ENCODE measurements at places on chromosomes 12 and 14.

- no peak for DNase-seq
These were observed 14.2 kb upstream of the PLXNC1 start for GRCh38 chr12:94133964-94134795.

GRCh38 chr14:90715993-90716392 lies 100.2 kb downstream of the TTC7B start:
- no peak for DNase-seq

DNA sequence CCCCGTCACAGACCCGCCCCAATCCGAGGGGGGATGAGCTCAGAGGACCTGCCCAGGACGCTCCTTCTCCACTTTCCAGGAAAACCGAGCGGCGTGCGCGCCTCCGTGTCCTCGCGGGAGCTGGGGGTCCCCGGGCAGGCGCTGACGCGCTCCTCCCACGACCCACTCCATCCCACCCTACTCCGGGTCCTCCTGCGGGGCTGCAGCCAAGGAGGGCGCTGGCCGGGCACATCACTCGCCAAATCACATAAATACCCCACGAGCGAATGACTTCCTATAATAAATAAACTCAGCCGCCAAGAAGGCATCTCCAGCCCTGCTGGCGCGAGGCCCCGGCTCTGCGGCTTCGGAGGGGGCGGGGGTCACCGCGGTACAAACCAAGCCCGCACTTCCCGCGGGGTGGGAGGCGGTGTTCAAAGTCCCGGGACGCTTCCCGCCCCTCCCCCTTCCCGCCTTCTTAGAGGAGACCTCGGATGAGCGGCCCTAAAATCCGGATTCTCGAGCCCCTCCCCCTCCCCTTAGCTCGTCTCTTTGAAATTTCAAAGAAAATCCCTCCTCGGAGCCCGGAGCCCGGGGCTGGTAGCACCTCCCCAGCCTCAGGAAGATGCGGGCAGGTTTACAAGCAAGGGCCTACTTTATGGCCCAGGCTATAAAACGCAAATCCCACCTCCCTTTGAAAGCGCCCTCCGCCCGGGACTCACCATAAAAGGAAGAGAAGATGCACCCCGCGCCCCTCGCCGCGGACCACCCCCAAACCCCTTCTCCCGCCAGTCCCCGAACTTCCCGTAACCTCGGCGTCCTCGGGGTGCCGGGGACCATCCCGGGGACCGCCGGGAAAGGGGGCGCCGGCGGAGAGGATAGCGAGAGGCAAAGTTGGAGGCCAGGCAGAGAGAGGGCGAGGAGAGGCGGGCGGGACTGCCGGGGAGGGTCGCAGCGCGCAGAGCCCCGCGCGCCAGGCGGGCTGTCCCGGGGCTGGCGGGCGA lies 712 bp upstream of the FZD10 start:
- DNase-seq: no peak

DNA sequence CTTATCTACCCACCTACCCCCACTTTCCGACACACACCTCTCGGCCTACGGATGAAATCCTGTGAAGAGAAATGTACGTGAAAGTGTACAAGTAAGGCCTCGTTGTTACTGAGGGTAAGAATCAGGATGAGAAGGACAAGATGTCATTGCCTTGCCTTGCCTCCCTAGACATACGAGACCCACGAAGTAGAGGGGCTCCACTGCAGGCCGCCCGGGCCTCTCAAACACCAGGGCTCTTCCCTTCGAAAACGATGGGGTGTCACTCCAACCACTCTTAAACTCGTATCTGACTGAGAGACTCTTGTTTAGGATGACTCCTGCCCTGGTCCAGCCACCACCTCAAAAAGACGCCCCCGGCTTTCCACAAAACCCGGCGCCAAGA lies 498 bp downstream of the RACGAP1 start:
- DNase-seq: peak; percentile 49

DNA sequence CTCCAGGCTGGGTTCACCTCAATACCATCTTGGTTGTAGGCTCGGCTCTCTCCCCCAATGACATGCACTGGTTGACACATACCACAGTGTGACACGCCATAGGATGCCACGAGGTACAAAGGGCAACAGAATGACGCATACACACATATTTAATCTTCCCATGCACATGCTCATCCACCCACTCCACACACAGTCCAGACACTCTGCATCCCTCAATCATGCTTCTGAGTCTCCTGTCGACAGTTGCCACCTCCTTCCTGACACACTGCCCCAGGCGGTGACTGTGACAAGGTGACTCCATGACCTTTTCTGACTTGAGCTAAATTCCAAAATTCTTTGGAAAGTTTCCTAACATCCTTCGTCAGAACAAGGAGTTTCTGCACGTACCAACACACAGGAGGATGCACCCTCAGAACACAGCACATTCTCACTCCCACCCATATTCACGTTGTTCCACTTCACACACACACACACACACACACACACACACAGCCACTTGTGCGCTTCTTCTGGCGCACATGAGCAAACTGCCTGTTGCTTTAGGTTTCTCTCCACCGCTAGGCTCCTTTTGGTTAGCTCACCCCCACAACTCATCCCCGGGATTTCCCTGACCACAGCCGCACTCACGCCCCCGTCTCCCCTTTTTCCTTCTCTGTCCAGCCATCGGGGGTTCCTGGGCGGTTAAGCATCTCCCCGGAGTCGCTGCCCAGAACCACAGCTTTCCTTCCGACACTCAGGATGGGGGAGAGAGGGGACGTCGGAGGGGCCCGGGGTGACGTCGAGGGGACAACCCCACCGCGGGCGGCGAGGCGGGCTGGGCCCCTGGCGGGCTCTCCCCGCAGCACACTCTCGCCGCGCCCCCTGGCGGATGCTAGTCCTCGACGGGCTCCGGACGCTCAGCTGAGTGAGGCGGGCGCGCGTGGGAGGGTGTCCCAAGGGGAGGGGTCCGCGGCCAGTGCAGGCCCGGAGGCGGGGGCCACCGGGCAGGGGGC lies 536 bp upstream of the WNT1 start:
- peak; percentile 76 for DNase-seq

DNA sequence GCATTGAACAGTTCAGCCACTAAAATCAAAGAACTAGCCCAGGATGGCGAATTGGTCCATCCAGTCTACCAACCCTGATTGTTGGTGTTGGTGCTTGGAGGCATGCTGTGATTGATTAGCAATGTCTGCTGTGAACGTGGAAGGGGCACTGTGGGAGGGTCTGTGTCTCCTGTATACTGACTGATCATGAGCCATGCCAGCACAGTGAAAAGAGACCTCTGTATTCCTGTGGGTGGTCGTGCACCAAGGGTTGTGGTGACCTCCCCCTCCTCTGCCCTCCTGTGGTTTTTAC lies 63.0 kb upstream of the DLK1 start:
- no peak for DNase-seq

DNA sequence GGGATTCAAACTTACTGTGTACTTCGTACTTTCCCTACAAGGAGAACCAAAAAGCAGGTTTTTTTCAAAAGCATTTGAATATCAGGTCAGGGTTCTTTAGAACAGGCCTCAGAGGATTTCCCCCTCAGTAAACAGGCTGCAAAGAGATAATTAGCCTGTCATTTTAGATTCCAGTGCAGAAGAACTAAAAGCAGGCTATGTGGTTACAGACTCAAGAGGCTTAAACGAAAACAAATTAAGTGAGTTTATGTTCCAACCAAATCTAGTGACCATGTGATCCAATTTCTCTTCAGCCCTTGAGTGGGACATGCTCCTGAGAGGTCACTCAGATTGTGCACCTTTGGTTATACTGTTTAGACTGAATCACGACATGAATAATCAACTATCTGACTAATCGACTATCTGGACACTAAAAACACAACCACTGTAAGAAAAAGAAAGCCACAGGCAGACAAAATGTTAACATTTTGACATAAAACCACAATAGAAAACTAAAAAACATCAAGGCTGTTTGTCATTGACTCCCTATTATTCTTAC lies 4.5 kb downstream of the TMED8 start:
- DNase-seq: no peak

GRCh38 chr12:112854344-112854743 lies 52.4 kb upstream of the OAS1 start:
- DNase-seq: no peak

DNA sequence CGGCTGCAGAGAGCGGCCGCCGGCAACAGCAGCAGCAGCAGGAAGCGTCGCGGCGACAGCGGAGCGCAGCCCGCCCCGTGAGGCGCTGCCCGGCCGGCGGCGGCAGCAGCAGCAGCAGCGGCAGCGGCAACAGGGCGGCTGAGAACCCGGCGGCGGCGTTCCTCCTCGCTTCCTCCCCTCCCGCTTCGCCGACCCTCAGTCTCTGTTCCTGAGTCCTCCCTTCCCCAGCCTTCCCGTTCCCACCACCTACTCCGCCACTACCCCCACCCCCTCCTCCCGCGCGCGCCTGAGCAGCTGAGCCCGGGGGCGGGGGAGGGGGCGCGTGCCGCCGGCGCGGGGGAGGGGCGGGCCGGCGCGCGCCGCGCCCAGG lies 310 bp downstream of the BICDL1 start:
- DNase-seq: no peak

DNA sequence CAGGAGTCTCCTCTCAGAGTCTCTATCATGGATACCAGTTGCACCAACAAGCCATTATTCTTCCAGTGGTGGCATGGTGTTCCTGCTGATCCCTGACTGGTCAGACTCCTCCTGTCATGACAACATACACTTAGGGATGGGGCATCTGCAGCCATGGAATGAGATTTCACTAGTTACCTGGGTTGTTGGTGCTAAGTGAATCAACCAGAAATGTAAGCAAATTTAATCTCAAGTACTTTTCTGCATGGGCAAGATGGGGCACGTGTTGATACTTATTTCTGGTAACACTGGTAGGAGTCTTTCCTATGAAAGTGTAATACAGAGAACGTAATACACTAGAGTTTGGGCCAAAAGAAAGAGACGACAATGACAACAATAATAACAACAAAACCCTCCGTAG lies 211.5 kb upstream of the FOXN3 start:
- no peak for DNase-seq

DNA sequence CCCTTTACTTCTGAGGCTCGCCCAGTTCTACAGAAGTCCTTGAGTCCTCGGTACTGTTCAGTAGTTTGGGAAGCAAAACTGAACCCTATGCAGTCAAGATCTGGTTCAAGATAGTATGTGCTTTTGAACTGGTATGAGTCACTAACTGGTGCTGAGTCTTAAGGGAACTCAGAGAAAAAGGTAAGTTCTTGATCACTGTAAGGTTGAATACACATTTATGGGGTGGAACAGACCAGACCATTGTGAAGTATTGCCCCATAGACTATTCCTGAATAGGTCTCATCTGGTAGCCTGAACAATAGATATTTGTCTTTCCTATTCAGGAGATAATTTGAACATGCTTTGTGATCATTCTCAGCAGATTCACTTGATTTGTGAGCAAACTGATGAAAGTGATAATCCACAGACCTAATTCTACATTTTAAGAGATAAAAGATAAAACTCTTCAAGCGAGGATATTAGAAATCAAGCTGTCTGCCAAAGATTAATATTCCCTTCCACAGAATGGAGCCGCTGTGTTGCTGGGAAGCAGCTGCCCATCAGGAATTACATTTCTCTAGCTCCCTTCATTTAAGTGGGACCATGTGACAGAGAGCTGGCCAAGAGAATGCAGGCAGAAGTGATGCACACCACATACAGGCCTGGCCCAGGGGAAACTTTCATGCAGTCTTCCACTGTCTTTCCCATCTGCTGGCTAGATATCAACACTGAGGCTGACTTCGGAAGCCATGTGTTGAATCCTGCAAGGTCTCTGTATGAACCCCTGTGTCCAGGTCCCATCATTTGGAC lies 369.8 kb upstream of the GARIN6 start:
- no peak for DNase-seq

DNA sequence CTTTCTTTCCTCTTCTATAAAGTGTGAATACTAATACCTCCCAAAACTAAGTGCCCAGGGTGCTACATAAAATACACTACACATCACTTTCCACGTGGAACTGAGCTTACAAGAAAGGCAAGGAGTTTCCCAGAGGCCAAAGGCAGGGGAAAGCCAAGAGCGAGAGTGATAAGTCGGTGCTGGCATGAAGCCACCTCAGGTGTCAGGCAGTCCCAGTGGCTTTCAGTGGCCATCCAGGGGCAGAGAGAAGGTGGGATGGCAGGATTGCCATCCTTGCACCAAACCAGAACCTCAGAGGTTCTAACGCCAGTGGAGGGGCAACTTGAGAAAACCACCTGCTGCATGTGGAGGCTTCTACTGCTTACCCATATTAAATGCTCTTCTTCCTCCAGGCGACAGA lies 79.7 kb upstream of the DIO3 start:
- peak; percentile 12 for DNase-seq

GRCh38 chr12:71652656-71653055 lies 11.0 kb downstream of the ZFC3H1 start:
- no peak for DNase-seq

DNA sequence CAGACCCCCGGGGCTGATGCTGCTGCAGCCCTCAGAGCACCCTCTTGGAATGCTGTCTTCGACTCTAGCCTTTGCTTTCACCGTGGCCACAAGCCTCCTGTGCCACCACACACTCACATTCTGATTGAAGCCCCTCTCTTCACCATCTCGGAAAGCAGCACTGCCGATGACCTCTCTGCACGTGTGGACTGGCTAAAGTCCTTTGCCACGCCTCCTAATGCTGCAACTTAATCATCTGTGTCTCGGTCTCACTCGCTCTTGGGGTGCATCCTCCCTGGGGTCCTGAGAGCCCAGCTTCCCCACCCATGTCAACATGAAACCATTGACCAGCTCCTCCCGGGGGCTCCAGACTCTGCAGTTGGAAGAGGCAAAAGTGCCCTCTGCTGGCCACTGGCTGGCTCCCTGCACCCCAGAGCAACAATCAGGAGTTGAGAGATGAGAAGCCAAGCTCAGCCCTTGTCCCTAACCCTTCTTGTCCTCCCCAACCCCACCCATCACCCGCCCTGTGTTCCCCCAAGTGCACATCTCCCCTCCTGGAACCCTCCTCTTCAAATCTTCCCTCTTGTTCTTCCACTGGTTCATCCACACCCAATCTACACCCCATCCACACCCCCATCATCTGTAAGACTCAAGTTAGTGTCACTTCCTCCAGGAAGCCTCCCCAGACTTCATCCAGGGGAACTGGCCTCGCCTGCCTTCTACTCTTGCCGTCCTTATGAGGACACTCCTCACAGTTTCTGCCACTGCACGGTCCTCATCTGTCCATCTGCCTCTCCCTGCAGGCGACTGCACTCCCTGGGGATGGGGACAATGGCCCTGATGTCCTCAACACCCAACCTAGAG lies 23.6 kb upstream of the FAM181A start:
- DNase-seq: no peak

- DNase-seq: no peak
These were observed 340.5 kb downstream of the TMEM121 start for GRCh38 chr14:105866841-105867321.

DNA sequence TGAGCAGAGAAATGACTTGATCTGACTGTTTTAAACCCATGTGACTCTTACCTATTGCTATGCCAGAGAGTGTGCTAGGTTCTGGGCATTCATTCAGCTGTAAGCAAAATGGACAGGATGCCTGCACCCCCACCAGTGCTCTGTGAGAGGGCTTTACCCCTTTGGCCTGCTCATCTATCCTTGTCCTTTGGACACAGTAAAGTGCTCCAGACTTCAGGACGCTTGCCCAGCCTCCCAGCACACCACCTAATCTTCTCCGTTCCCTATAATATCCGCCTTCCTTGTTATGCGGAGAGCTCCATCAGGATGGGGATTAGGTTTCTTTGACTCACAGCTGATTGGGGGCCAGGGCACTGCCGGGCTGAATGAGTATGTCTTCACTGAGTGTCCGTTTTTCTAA lies 4.4 kb upstream of the ZNF839 start:
- DNase-seq: no peak

GRCh38 chr12:45273717-45274271 lies 57.9 kb downstream of the ANO6 start:
- DNase-seq: peak; percentile 86
